Endothelial cell of umbilical vein (primary cell): ENCODE measurements at places on chromosomes 12 and 14.

DNA sequence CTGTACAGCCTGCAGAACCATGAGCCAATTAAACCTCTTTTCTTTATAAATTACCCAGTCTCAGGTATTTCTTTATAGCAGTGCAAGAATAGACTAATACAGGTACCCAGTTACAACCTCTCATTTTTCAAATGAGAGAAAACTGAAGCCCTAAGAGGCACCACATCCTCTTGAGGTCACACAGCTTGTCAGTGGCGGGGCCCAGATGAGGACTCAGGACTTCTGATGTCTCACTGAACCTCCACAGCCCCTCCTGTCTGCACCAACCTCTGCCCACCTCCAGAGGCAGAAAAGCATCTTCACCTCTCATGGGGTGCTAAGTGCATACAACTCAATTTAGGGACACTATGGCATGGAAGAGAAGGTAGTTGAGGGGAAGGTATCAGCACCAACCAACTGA lies 120.7 kb downstream of the CRACR2A start:
- no peaks in the 10 kb centered on the region for H3K4me1 ChIP-seq
- no peak overlapping the region for H3K27ac ChIP-seq
- no peak overlapping the region for H3K4me3 ChIP-seq
- no peak for DNase-seq
- H3K27me3 ChIP-seq: no peaks in the 10 kb centered on the region

DNA sequence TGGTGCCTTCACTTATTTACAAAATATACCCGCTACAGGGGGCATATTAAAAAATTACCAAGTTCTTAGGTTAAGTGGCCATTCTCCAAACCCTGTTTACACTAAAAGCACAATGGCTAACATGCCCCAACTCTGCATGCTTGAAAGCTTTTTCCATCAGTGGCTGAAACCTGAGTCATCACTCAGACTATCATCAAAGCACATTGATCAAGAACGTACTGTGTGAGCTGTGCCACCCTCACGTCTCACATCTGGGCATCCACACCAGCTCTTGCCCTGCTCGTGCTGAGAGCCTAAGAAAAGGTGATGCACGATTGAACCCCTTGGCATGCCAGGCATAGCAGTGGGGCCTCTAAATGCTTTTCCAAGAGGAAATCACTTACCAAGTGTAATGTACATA lies 13.2 kb downstream of the AQP6 start:
- DNase-seq: no peak
- no peaks in the 10 kb centered on the region for H3K27me3 ChIP-seq
- no peak overlapping the region for H3K4me3 ChIP-seq
- H3K36me3 ChIP-seq: no peaks in the 10 kb centered on the region

- no peaks in the 10 kb centered on the region for H3K27me3 ChIP-seq
- no peaks in the 10 kb centered on the region for H3K4me1 ChIP-seq
- H3K27ac ChIP-seq: no peak overlapping the region
Observed at GRCh38 chr14:37422319-37422718, 172.7 kb downstream of the FOXA1 start.

GRCh38 chr12:40144023-40144422 lies 38.1 kb upstream of the SLC2A13 start:
- H3K27ac ChIP-seq: no peak overlapping the region
- no peaks in the 10 kb centered on the region for H3K36me3 ChIP-seq
- no peak overlapping the region for H3K4me3 ChIP-seq
- no peaks in the 10 kb centered on the region for H3K4me1 ChIP-seq

DNA sequence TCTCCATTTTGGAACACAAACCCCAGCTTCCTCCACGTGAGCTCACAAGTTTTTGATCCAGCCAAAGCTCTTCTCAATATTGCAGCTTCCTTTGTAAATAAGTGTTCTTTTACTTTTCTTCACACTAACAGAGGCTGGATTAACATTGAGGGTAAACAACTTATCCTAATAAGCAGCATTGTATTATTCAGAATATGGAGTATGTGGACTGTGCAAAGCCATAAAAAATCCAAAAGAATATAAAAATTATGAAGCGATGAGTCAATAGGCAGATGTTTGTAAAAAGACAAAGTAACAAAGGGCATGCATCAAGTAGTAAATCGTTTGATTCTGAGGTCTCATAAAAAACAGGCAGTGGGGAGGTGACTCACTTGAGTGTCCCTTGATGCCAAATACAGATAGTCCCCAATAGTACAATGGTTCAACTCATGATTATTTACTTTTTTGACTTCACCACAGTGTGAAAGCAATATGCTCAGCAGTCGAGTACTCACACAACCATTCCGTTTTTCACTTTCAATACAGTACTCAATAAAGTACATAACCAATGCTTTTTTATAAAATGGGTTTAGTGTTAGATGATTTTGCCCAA lies 23.1 kb upstream of the KCNK10 start:
- H3K4me1 ChIP-seq: no peaks in the 10 kb centered on the region
- H3K27me3 ChIP-seq: no peaks in the 10 kb centered on the region
- no peak overlapping the region for H3K4me3 ChIP-seq

DNA sequence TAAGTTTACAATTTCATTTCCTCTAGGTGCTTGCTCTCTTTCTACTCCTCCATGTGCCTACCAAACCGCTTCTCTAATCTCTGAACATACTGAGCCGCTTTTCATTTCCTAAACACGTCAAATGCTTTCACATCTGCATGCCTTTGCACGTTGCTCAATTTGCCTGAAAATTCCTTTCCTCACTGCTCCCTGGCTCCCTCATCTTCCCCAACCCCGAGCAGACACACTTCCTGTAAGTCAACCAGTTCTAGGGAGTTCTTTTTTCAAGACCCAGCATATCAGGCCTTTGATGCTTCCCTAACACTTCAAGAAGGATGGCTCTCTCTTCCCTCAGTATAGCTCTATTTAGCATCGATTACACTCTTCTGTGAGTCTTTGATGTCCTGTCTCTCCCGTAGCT lies 50.3 kb downstream of the LMO3 start:
- no peaks in the 10 kb centered on the region for H3K36me3 ChIP-seq
- H3K4me1 ChIP-seq: no peaks in the 10 kb centered on the region
- no peaks in the 10 kb centered on the region for H3K27me3 ChIP-seq
- no peak overlapping the region for H3K27ac ChIP-seq
- no peak for DNase-seq

DNA sequence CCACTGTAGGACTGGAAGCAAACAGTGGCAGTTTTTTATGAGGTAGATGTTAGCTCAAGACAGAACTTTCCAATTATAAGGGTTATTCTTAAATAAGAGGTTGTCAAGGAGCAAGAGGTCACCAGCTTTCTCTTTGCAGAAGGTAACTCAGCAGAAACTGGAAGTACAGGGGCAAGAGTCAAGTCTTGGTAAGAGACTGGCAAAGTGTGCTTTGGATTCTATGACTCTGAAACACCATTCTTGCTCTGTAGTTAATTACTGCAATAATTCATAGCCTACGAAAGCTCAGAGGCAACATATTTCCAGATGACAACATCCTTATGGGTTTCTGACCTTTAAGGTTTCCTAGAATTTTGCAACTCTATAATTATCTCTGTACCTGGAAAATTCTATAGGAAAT lies 51.3 kb downstream of the RMST start:
- no peak for DNase-seq
- no peak overlapping the region for H3K4me3 ChIP-seq
- H3K27me3 ChIP-seq: no peaks in the 10 kb centered on the region

GRCh38 chr14:78286210-78286609 lies 116.0 kb downstream of the NRXN3 start:
- no peak overlapping the region for H3K4me3 ChIP-seq
- DNase-seq: no peak
- H3K36me3 ChIP-seq: no peaks in the 10 kb centered on the region
- no peaks in the 10 kb centered on the region for H3K4me1 ChIP-seq
- no peak overlapping the region for H3K27ac ChIP-seq

GRCh38 chr12:88251798-88252197 lies 109.7 kb downstream of the TMTC3 start:
- no peak overlapping the region for H3K4me3 ChIP-seq
- H3K4me1 ChIP-seq: peaks cover 4% of the 10 kb centered on the region
- H3K27ac ChIP-seq: no peak overlapping the region
- no peaks in the 10 kb centered on the region for H3K27me3 ChIP-seq
- no peaks in the 10 kb centered on the region for H3K36me3 ChIP-seq
- no peak for DNase-seq

DNA sequence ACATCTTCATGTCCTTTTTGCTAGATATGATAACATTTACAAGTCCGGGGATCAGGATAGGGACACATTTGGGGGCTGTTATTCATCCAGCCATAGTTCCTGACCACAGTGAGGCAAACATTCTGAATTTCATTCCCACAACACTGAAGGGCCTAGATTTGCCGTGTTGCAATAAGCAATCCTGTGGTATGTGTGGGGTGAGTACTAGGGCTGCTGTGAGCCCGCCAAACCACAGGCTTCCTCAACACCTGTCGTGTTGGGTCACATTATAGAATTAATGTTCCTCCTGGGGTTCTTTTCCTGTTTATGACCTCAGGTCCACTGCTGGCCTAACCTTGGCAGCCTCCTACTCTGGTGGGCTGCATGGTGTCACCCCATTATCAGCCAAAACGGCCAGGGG lies 119.2 kb downstream of the TBC1D30 start:
- no peaks in the 10 kb centered on the region for H3K36me3 ChIP-seq
- no peak for DNase-seq

GRCh38 chr12:42020226-42020625 lies 124.4 kb downstream of the GXYLT1 start:
- no peak for DNase-seq
- no peak overlapping the region for H3K27ac ChIP-seq
- H3K4me3 ChIP-seq: no peak overlapping the region

- H3K4me1 ChIP-seq: peaks cover 57% of the 10 kb centered on the region
- H3K27ac ChIP-seq: no peak overlapping the region
- peak; percentile 58 for DNase-seq
- H3K36me3 ChIP-seq: peaks cover 3% of the 10 kb centered on the region
Observed at GRCh38 chr12:79552192-79552591, 138.6 kb downstream of the PAWR start.

DNA sequence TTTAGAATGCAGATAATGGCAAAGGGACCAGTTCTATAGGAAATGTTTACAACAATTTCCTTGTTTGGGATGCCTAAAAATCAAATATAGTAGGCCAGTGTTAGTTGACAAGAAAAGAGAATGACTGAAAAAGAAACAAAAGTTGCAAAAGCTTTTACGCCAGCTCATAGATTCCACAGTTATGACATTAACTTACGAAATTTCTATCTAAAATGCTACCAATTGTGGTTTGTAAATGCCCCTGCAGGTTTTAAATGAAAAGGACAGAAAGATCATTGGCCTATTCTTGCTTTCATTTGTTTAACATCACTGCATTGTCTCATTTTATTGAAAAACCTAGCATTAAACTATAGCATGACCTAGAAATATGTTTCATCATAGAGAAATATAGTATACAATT lies 345.8 kb downstream of the CCDC91 start:
- no peak overlapping the region for H3K27ac ChIP-seq
- no peak overlapping the region for H3K4me3 ChIP-seq
- peaks cover 3% of the 10 kb centered on the region for H3K4me1 ChIP-seq
- H3K27me3 ChIP-seq: no peaks in the 10 kb centered on the region
- no peaks in the 10 kb centered on the region for H3K36me3 ChIP-seq
- no peak for DNase-seq

DNA sequence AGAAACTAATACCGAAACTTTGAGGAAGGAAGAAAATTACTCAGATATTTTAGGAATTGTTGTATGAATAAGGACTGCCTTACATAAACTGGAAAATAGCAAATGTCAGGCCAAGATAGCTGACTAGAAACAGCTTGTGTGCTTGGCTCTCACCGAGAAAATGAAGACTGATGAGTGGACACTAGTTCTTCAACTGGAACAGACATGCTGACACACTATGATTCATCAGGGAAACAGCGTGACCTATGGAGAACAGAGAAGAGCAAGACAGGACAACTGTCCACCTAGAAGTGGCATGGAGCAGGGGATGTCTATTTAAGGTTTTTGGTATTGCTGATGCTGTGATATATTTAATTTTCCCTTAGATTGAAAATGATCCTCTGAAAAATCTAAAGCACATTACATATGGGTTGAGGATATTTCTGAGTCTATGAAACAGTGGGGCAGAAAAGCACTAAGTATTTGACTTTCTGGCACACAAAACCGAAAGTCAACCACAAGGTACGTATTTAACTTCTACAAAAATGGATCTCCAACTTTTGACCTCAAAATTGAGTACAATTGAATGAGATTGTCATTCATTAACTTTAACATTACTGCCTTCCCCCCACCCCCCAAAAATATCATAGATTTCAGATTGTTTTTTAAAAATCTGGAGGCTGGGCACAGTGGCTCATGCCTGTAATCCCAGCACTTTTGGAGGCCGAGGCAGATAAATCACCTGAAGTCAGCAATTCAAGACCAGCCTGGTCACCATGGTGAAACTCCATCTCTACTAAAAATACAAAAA lies 863.2 kb downstream of the LRFN5 start:
- no peaks in the 10 kb centered on the region for H3K4me1 ChIP-seq
- DNase-seq: no peak
- no peaks in the 10 kb centered on the region for H3K27me3 ChIP-seq
- H3K36me3 ChIP-seq: no peaks in the 10 kb centered on the region
- H3K4me3 ChIP-seq: no peak overlapping the region
- H3K27ac ChIP-seq: no peak overlapping the region

DNA sequence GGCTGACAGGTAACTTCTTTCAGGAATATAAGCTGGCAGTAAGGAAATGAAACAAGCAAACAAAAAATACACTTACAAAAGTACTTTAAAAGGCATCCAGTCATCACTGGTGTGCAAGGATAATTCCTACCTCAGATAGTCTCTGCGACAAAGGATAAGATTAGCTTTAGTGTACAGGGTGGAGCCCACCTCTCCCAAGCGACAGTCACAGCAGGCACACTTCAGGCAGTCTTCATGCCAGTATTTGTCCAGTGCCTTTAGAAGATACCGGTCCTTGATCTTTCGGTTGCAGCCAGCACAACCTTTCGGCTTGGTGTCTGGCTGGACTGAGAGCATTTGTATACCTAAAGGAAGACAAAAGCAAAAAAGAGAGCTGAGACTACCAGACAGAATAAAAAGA lies 5.4 kb downstream of the LMO3 start:
- H3K27ac ChIP-seq: no peak overlapping the region
- DNase-seq: no peak
- H3K27me3 ChIP-seq: peaks cover 1% of the 10 kb centered on the region
- H3K36me3 ChIP-seq: no peaks in the 10 kb centered on the region
- no peaks in the 10 kb centered on the region for H3K4me1 ChIP-seq
- H3K4me3 ChIP-seq: no peak overlapping the region

DNA sequence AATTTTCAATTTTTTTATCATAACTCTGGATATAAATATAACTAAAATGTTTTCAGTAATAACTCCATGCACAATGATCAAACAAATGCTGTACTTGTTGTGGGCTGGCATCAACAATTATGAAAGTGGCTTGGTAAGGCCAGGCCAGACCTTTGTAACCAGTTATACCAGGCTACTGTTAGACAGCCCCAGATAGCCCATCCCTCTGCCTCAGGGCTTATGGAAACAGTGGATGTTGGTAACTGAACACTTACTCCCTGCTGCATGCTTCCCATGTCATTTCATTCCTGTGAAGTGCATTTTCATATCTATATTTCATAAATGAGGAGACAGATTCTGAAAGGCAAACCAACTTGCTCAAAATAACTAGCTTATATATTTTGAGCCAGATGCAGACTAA lies 195.0 kb downstream of the SYT1 start:
- H3K27ac ChIP-seq: no peak overlapping the region
- H3K4me1 ChIP-seq: peaks cover 63% of the 10 kb centered on the region
- no peak for DNase-seq
- H3K27me3 ChIP-seq: no peaks in the 10 kb centered on the region

GRCh38 chr14:100076133-100076532 lies 10.9 kb downstream of the EVL start:
- DNase-seq: no peak
- H3K36me3 ChIP-seq: no peaks in the 10 kb centered on the region
- H3K4me1 ChIP-seq: no peaks in the 10 kb centered on the region
- H3K4me3 ChIP-seq: no peak overlapping the region
- H3K27ac ChIP-seq: no peak overlapping the region
